Stimulated activated naive CD8-positive, alpha-beta T cell treated with anti-CD3 and anti-CD28 coated beads, Interleukin-15, amount 100 ng/mL, for 72 hours (primary cell): ENCODE measurements at places on chromosomes 11 and 22.

GRCh38 chr11:107736546-107736945 is 24.7 kb upstream of the SLN start:
- DNase-seq: no peak

DNA sequence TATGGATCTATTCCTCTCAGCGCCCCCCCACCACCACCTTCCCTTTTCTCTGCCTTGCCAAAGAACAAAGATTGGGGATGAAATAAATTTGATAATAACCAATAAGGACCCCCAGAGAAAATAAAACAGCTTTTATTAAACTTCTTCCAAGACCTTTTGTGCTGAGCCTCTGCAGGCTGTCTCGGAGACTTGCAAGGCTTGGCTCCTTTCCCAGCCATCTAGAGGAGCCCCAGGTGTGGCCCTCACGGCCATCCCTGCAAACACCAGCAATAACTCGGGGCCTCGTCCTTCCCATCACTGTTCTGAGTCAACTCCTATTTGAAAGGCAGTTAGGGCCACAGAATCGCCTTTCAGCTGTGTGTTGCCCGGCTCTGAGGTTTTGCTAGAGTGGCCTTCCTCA is 51.2 kb upstream of the LMO1 start:
- DNase-seq: no peak

- no peak for DNase-seq
Observed at GRCh38 chr11:132334769-132335280, 964.4 kb downstream of the NTM start.

GRCh38 chr11:11626128-11626527 is 4.3 kb upstream of the GALNT18 start:
- no peak for DNase-seq

DNA sequence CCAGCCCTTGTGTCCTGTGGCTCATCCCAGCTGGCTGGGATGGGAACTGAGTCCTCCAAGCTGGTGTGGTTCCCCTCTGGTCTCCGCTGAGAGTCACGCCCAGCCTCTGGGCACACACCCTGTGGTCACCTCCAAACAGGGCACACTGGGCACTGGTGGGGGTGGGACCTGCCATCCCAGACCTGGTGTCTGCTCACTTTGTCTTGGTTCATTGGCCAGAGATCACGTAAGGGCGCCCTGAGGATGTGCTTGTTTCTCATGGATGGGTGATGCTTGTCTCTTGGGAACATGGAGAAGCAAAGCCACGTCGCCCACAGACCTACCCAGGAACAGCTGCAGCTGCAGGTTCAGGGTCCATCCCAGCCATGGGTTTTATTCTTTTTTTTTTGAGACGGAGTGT is 43.1 kb downstream of the LRP5 start:
- DNase-seq: no peak

DNA sequence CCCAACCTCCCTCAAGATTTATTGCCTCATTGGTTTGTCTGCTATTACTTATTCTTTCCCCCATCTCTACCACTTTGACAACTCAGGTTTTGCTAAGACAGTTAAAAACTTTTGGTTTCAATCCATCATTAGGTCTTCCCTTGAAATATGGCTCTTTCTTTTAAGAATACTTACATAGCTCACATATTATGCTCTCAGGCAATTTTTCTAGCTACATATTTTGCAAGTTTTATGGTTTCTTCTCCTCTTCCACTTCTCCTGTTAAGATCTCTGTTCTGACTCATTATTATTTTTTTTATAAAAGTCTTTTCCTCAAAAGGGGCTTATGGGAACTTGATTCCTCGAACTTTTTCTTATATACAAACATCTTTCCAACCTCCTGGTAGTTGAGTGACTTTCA is 192.4 kb upstream of the MPPED2 start:
- no peak for DNase-seq

DNA sequence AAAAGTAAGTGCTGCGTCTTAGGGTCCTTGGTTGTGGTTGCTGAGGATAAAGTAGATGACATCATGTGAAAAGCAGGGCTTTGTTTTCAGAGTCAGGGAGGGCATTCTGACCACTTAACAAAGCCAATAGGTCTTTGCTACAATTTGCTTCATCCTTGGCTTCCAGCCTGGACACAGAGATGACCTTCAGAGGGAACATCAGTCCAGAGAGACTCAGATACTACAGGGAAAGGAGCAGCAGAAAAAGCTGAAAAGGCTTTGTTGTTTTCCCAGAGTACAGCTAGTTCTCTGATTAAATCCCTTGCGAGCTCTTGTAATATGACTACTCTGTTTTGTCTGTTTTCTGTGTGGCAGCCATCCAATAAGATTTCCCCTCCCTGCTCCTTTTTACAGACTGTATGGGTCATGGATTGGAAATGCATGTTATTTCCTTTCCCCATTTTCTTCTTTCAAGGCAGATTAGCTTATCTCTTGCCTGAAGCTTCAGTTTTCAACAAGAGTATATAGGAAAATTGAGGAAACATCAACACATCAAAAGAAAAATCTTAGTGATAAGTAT is 31.9 kb downstream of the ATG13 start:
- no peak for DNase-seq

DNA sequence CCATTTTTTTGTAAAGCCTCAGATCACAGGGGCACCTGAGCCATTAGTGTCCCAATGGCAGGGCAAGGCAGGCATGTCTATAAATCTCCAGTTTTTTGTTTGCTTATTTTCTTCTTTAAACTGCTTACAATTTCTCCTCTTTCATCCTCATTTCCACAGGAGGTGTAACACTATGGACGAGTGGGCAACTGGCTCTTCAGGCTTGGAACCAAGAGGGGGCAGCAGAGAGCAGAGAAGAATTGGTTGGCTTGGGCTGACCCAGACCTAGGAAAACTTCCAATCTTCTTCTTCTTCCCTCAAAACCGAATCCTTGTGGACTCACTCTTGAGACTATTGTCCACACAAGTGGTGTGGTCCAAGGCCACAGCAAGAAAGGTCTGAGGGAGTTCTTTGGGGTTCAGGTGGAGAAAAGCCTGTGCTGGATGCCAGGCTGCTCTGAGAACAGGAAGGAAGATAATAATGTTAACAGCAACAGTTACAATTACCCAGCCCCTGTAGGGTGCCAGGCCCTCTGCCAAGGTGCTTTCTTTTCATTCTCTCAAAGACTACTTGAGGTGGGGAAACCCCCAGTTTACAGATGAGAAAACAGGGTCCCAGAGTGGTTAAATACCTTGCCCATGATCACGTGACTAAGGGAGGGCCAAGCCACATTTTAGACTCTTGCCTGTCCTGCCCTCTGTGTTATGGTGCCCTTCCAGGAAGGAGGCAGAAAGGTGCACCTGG is 70.7 kb upstream of the E2F8 start:
- DNase-seq: peak; percentile 43

DNA sequence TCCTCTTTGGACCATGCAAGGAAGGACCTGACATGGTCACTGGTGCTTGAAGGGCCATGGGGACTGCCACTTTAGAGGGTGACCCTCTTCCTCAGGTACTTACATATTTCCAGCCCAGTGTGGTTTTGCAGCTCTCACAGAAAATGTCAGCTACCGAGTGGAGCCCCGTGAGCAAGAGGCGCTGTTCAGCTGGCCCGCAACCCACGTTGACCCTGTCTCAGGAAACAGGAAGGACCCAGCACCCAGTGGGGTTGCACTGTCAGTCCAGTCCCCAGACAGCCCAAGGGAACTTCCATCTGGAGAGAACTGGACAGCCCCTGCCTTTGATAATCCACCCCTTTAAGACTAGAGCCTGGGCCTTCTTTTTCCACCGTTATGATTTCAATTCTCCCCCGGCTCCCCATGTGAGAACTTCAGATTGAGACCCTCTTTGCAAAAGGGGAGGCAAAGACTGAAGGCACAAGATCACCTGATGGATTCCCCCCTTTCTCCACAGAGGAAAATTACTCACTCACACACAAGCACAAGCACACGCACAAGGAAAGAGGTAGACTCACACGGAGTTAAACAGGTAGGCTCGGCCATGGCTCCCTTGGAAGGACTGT is 3.4 kb downstream of the YPEL4 start:
- DNase-seq: no peak

DNA sequence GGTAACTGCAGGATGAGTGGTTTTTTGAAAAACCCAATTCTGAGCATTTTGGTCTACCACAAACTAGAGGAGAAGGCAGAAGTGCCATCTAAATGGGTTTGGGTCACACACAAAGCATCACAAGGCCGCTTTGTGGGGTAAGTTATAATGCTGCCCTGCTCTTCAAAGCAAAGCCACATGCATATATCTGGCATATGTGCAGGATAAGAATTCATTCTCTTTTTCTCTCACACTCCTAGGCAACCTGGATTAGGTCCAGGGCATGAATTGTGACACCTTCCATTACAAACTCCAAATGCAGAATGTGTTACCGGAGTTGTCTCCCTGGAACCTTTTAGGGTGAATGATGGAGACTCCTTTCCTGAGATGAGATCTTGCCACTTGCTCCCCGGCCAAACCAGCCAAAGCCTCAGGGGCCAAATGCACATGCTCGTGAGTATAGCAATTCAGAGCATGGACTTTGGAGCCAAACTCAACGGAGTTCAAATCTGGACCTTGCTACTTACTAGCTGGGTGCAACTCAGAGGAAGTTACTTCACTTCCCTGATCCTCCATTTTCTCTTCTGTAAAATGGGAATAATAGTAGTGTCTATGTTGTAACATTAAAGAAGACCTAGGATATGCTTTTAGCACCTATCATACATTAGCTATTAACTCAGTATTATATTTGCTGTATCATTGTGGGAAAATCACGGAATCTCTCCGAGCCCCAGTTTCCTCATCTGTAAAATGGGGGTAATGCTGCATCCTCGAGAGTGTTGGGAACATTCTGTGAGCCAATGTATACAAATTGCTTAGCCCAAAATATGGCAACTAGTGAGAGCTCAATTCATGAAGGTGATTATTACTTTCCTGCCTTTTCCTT is 96.6 kb downstream of the COMMD9 start:
- no peak for DNase-seq

GRCh38 chr11:83549984-83550667 is 264.0 kb upstream of the CCDC90B start:
- DNase-seq: no peak

GRCh38 chr11:117255966-117256365 is 23.5 kb downstream of the RNF214 start:
- DNase-seq: no peak

DNA sequence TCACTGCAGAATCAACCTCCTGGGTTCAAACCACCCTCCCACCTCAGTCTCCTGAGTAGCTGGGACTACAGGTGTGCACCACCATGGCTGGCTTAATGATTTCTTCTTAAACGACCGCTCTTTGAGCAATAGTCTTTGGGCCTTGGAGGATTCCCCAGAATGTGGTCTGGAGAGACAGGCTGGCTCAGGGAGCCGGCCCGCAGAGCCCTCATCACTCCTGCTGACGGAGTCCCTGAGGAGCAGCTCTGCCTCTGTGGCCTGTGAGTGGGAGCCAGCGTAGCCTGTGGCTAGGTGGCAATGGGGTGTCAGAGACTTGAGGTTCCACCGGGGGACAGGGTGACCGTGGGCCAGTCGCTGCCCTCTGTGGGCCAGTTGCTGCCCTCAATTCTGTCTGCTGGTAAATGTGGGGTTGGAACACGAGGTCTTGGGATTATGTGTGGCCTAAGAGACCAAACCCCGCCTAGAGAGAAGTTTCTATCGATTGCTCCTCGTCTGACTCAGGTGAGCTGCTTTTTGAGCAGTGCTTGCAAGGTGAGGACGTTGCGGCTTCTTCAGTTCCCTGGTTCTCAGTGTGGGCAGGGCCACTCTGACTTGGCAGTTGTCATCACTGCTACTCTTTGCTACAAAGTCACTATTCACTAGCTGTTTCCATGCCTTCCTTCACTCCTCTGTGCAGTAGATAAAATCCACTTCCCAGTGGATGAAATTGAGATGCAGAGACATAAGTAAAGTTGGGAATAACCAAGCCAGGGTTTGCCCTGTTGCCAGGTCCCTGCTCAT is 124.8 kb upstream of the NECTIN1 start:
- DNase-seq: no peak

DNA sequence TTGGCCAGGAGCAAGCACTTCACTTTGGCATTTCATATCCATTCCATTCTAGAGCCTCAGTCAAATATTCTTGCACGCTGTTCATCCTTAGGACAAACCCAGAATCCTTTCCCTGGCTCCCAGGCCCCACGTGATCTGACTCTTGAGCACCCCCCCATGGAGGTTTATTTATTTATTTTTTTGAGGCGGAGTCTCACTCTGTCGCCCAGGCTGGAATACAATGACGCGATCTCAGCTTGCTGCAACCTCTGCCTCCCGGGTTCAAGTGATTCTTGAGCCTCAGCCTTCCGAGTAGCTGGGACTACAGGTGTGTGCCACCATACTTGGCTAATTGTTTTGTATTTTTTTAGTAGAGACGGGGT is 12.7 kb upstream of the TSGA10IP start:
- no peak for DNase-seq

DNA sequence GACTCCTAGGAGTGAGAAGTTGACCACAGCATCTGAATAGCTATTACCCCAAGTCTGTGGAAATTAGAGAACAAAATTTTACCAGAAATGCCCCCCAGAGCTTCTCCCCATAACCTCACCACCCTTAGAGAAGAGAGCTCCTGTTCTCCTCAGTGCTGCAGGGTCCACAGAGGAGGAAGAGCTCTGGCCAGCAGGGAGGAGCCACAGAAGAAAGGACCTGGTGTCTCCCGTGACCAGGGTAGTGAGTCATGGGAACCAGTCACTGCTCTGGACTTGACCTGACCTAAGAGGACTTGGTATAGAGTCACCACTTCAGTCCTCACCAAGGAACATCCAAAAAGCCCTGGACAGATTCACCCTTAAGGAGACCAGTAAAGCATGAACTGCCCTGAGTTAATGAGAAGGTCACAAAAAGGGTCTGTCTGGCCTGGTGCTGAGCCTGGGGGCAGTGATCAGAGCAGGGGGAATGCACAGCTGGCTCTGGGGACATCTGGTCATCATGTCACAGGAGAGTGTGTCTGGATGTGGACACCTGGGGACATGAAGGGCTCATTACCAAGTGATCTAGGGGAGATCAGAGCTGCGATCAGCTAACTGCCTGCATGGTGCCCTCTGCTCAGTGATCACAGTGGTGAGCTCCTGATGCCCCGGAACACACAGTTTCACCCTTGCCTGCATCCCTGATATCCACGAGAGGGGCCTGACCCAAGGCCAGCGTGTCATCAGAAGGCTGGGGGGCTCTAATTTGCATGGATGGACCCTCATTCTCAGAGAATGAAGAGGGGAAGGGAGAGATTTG is 103.3 kb upstream of the TOP3B start:
- DNase-seq: no peak

DNA sequence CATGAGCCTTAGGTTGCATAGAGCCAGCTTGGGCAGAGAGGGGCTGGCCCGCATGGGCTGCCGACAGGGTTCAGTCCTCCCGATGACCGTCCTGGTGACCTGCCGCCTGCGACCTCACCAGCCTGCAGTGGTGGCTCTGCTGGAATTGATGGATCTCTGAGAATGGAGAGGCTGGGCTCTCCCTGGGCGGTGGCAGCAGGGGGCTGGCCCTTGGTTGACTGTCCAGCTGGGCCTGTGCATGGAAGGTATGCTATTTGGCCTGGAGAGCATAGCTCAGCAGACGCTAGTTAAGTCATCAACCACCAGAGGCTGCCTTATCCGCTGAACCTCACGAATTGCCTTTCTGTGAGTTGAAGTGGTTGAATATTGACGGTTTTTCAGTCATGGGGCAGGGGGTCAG is 19.7 kb downstream of the GRAMD4 start:
- no peak for DNase-seq
